NCI-H2107 (cell line): ENCODE measurements at places on chromosomes 5 and 9.

GRCh38 chr5:108409786-108410185 lies 27.9 kb upstream of the FBXL17 start:
- no peak for DNase-seq

GRCh38 chr9:109574061-109574882 lies 76.2 kb upstream of the PTPN3 start:
- DNase-seq, result peak; percentile 32

DNA sequence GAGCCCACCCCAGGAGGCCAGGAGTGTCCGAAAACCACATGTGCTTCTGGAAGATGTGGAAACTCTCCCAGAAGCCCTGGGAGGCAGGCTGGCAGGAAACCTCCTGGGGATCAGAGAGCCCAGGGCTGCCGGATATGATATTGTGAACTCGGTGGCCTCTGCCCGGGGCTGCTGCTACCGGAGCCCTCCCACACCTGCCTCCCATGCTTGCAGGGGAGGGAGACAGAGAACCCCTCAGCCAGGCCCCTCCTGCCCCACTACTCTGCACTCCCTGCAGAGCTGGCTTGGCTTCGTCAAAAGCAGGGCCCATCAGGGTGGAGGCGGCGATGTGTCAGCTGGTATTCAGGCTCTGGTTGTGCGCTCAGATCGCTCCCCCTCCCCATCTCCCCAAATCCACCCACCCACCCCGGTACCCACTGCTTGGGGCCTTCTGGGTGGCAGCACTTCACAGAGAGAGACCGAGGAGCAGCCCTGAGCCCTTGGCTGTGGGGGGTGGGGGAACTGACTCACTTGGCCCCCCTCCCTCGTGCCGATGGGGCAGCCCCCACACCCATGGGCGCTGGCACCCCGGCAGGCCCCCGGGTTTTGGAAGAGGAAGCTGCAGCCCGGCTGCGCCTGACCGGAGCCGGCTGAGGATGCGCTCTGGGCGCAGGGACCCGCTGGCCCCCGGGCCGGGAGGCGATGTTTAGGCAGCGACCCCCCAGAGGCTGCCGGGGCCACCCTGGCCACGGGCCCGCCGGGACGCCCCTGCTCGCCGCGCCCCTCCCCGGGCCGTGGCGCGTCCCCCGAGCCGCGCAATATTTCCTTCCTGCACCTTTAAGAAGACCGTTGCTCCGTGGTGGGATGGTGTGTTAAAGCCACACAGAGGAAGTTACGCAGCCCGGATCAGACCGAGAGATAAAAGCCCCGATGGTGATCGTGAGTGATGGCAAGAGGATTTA lies 786 bp upstream of the NTNG2 start:
- DNase-seq, result no peak

- no peak for DNase-seq
Observed at GRCh38 chr9:138105561-138106505, 228.3 kb downstream of the CACNA1B start.

- DNase-seq, result no peak
Observed at GRCh38 chr5:36874465-36874864, 2.1 kb upstream of the NIPBL start.

GRCh38 chr5:101024299-101024698 lies 121.2 kb upstream of the ST8SIA4 start:
- no peak for DNase-seq

- no peak for DNase-seq
Observed at GRCh38 chr9:115601434-115601833, 483.5 kb upstream of the TNC start.

DNA sequence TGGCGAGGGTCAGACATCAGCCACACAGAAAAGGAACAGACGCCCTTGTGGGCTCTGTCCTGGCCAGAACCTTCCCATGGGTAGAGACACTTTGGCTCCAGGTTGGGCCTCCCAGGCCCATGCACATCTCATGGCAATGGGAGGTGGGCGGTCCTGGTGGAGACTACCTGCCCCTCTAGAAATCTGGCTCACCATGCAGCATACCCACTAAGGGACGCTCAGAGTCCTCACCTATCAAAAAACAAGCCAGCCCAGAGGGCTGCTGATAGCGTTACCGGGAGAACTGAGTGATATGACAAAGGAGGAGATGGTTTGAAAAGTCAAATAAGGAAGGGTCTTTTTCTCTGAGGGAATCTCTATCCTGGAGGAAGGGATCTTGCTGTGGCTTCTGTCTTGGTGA lies 62.1 kb downstream of the C5orf15 start:
- DNase-seq, result no peak

DNA sequence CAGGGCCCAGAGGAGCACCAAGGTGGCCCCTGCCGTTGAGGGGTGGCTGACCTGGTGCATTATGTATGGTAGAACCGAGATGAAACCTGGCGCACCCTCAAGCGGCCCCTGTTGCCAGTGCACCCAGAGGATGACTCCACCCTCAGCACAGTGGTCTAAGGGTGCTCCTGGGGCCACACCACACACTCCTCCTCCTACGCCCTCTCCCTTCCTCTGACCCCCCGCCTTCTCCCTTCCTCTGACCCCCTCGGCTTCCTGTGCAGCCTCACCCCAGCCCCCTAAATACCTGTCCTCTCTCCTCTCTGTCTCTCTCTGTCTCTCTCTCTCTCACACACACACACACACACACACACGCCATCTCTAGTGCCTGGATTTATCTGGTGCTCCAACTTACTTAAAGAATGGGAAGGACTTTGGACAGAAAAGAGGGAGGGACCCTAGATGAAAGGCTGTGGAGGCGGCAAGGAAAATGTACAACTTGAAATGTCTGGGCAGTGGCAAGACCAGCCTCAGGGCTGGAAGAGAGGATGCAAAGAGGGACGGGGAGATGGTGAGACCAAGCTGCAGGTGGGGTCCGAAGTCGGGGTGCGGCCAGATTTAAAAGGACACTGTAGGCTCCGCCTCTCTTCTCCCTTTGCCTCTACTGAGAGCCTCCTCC lies 18.2 kb upstream of the SLC30A5 start:
- DNase-seq, result no peak

DNA sequence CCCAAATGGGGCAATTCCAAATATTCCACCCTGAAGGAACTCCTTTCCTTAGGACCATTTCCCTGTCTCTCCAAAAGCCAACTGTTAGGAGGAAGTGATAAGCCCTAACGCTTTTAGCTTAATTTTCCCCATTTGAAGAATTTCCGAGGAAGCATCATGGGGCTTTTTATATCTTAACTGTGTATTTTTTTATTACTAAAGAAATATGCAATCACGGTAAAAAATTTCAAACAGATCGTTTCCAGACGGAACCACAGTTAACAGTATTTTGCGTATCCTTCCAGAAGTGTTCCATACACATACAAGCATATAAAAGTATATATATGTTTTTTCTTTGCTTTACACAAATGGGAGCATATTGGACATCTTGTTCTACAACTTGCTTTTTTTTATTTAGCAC lies 133.8 kb downstream of the FGF1 start:
- no peak for DNase-seq

GRCh38 chr5:19175776-19176570 lies 812.0 kb downstream of the CDH18 start:
- DNase-seq, result no peak

DNA sequence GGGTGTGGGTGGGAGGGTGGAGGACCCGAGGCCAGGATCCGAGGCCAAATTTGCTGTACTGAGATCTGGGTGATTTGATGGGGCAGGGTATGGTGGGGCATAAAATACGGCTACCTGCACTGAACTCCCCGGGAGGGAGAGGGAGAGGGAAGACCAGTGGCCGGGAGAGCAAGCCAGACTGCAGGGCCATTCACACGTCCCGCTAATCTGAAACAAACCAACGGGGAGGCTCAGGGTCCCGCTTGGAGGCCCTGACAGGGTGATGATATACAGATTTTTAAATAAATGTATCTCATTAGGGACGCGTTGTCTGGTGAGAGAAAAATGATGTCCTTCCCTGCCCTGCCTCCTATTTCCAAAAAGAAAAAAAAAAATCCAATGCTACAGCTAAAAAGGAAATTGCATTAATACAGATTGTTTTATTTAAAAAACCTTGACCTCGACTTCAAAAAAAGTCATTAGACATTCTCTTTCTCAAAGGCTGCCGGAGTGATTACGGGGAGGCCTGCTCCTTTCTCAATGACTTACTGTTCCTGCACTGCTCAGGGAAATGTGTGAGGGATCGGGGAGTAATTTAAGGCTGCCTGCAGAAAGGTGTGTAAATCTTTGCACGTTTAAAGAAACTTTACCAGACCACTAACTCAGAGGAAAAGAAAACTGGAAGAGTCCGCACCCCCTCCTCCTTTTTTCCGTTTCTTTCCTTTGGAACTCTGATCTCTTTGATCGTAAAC lies 11.5 kb upstream of the PRRX2 start:
- no peak for DNase-seq

DNA sequence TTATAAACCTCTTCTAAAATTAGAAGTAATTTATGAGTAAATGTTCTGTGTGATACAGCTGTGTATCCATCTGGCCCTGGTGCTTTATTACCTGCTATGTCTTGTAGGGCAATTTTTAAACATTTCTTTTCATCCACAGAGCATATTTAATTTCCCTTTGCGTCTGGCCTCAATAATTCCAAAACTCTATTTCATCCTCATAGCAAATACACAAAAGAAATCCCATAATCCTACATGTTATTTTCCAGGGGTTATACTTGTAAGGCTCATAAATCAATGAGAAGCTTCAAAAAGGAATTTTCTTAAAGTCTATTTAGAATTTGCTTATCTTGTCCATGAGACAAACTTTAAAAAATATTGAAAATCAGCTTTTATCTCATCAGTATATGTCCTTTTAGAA lies 167.0 kb downstream of the TTC39B start:
- DNase-seq, result no peak

DNA sequence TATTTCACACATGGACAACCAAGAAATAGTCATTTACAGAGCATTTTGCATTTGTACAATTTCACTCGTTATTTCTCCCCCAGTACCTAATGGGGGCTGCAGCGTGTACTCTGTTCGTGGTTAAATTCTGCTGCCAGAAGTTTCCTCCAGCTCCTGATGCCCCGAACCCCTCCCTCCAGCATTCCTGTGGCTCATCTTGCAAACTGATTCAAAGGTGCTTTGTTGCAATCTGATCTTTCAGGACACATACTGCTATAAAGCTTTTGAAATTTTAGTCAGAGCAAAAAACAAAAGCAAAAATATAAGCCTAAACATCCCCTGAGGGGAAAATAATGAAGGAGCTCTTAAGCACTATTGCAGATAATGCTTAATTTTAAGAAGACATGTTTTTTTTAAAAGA lies 27.7 kb downstream of the UBLCP1 start:
- DNase-seq, result no peak

- no peak for DNase-seq
Observed at GRCh38 chr5:160929360-160929759, 77.3 kb upstream of the ATP10B start.

GRCh38 chr5:100566382-100567141 lies 31.4 kb downstream of the FAM174A start:
- DNase-seq, result no peak

- DNase-seq, result peak; percentile 20
Observed at GRCh38 chr5:191036-191948, at the start of gene LRRC14B. LRRC14B (plus strand) TSS chr5:191495; CDS start chr5:191539, 44 bp downstream.

- DNase-seq, result no peak
Observed at GRCh38 chr9:97348871-97349270, 41.4 kb downstream of the CCDC180 start.

GRCh38 chr9:135108831-135109510 lies 21.5 kb downstream of the OLFM1 start:
- DNase-seq, result no peak

DNA sequence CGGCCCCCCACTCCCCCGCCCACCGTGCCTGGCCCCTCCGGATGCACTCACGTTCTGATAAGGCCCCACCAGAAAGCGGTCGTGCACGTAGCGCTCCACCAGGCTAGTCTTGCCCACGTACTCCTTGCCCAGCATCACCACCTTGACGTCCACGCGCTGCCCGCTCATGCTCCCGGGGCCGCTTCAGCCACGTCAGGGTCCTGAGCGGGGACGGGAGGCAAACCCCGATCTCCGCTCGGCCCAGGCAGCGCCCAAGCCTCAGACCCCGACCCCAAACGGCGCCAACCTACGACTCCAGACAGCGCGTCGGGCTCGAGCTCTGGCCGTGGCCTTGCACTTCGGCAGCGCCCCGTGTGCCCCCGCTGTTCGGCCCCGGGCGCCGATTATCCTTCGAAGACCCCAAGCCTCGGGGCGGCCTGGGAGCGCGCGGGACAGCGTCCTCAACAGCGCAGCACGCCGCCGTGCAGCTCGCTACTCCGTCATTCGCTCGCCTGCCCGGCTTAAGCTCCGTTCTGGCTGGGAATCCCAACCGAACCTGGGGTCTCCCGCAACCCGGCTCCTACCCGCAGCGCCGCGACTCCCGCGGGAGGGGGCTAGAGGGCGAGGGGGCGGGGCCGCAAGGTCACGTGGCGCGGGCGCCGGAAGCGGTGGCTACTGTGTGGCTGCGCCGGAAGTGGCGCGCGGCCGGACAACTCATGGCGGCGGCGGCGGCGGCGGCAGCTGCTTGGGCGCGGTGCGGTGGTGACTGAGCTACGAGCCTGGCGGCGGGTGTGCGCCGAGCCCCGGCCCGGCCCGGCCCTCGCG lies at the start of the genes PRELID1 and RAB24:
PRELID1 (plus strand) TSS at position 679 of the 804 bp plus-strand sequence. CDS start 187 bp downstream, outside the sequence.
RAB24 (minus strand) TSS at position 599 of the 804 bp plus-strand sequence; CDS start at position 168, 431 bp downstream.
- peak; percentile 35 for DNase-seq

- no peak for DNase-seq
Observed at GRCh38 chr5:137144656-137145055, 354.5 kb downstream of the SPOCK1 start.

DNA sequence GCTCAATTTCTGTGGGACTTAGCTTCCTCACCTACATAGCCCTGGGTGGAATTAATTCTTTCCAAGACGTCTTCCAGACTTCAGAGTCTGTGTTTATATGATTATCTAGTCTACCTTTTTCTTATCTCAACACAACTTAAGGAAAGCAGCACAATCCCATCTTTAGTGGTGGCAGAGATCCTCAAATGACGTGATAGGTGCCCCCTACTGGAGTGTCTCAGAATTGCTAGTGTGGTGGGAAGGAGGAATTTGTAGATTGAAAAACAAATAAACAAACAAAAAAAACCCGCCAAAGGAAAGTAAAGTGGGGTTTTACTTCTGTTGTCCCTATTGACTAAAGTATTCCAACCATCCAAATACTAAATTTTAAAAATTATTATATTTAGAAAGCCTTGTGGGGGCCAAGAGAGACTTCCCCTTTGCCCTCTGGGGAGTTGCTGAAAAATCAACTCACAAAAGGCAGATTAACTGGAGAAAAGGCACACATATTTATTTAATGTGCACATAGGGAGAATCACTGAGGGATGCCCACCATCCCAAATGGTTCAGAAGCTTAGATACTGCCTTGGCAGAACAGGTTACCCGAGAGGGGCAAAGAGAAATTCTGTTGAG lies 283.3 kb downstream of the TMEM167A start:
- DNase-seq, result no peak

- DNase-seq, result no peak
Observed at GRCh38 chr5:77213601-77214000, 3.1 kb downstream of the PDE8B start.

DNA sequence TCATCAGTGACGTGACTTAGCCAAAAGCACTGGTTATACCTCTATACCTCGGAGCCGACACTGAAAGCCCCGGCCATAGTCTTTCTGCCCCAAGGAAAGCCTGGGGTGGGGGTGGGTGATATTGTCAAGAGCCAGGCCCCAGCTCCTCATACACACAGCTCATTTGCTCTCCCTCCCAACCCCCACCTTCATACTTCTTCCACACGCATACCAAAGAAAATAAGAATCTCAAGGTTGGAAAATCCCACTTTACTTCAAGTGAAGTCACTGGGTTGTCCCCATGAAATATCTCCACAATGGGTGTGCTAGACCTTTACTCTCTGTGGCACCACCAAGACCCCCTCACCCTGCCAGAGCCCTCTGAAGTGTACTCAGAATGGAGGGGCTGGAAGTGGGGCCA lies 27.1 kb upstream of the MGAT1 start:
- DNase-seq, result no peak

- DNase-seq, result no peak
Observed at GRCh38 chr9:88653911-88654310, 118.9 kb downstream of the NXNL2 start.

- no peak for DNase-seq
Observed at GRCh38 chr9:4262735-4263141, 37.1 kb downstream of the GLIS3 start.
